Glutamatergic neuron (in vitro differentiated cells): ENCODE measurements at places on chromosomes 2 and 18.
A peak's percentile ranks its signal among the peaks of the same experiment; 100 is the strongest.

DNA sequence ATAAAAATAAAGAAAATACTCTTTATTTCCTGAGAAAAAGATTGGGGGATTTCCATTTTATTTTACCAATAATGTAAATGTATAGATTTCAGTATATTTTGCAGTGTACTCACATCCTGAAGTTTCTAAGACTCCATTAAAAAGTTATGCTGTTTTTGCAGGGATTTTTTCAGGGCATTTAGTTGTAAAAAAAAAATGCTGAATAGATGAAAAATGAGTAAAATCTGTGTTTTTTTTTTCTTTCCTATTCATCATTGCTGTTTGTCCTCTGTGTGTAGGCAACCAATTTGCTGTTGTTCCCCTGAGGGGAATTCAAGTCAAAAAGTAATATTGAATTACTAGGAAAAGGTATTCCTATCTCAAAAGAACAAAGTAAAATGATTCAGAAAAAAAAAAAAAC is 66.3 kb downstream of the MEIS1 start:
- no peak for DNase-seq

DNA sequence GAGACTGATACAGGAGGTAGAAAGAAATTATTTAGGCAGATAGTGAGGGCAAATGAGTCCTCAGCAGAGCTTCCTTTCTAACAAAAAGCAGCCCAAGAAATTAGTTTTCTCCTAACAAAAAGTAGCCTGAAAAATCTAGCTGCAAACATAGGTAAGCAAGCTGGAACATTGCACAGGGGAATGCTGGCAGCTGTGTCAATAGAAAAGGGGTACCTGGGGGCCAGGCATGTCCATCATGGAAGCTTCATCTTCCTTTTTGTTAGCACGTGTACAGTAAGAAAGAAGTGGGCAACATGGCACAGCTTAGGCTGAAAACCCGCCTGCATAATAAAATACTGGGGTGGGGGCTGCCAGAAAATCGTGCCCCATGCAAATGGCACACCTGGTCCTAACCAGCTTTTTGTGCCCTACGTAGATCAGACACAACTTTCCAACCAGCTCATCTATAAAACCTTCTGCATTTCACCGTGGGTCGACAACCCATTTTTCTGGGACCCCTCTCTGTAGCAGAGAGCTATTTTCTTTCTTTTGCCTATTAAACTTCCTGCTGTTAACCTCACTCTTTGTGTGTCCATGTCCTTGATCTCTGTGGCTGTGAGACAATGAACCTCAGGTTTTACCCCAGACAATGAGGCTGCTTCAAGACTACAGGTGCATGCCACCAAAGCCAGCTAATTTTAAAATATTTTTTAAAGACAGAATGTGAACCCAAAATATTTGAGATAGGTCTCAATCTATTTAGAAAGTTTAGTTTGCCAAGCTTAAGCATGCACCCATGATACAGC is 6.6 kb upstream of the MTHFD2 start:
- DNase-seq, result no peak

- DNase-seq, result no peak
Observed at GRCh38 chr2:3709225-3709624, 5.8 kb downstream of the DCDC2C start.

GRCh38 chr2:120893811-120894584 is 158.3 kb downstream of the GLI2 start:
- peak; percentile 69 for DNase-seq

DNA sequence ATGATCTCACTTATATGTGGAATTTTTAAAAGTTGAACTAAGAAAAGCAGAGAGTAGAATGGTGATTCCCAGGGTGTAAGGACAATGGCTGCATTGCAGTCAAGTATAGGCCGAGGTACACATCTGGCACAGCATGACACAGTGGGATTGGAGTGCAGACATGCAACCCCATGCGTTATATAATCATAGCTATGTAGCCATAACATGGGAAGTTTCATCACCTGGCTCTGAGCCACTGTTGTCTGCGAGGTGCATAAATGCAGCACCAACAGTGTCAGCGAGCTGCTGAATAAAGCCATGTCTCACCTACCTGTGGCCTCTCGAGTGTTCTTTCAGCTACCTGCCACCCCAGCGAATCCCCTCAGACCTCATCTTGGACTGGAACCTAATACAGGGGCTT is 61.7 kb downstream of the CDC42EP3 start:
- no peak for DNase-seq

DNA sequence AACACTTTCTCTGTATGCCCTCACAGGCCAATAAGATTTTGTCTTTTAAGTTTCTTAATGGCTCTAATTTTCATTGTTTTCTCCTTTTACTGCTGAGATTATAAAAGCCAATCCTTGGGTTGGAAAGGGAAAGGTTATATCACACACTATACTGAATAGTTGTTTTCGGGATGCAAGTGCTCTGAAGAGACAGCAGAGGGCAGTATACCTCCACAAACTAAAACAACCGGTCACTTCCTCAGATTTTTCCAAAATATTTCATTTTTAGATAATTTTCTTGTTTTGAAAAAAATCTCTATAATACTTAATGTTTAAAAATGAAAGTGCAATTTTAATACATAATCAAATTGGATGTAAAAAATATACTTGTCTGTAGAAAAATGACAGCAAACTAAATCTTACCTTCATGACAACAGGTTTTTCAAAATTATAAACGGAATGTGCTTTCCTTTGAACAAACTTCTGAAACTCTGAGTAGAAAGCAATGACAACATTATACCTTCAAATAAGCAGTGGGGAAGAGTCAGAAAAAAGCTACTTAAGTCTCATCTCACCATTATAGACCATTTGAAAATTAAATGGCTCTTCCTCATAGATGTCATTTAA is 82.7 kb downstream of the ORC4 start:
- DNase-seq, result no peak

DNA sequence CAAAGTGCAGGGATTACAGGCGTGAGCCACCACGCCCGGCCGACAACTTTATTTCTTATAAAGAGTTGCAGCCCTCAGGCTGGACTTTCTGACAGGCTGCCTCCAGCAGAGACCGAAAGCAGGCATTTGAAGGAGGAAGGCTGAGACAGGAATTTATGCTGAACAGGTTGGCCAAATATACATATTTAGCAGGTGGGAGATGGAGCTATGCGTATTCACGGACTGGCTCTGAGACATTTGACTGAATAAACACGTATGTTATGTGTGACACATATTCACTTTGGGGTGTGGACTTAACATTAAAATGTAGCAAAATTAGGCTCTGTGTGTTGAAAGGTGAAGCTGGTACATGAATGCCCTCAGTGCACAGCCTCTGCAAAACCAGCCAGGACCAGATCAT is 65.9 kb downstream of the SNTG2 start:
- DNase-seq, result no peak

DNA sequence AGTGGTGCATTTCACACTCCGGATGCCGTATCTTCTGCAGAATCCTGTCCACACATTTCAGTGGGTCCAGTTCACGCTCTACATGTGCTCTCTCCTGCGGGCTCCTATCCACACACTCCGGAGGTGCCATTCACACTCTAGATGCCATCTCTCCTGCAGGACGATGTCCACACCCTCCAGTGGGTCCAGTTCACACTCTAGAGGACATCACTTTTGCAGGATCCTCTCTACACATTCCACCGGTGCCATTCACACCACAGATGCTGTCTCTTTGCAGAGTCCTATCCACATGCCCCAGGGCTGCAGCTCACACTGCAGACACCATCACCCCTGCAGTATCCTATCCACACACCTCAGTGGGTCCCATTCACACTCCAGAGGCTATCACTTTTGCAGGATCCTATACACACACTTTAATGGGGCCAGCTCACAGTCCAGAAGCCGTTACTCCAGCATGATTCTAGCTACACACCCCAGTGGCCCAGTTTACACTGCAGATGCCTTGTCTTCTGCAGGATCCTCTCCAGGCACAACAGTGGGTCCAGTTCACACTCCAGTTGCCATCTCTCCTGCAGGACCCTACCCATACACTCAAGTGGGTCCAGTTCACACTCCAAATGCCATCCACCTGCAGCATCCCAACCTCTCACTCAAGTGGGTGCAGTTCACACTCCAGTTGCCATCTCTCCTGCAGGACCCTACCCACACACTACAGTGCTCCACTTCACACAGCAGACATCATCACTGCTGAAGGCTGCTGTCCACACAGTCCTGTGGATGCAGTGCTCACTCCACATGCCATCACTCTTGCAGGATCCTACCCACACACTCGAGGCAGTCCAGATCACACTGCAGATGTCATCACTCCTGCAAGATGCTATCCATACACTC is 2.1 kb upstream of the PXDN start:
- no peak for DNase-seq

DNA sequence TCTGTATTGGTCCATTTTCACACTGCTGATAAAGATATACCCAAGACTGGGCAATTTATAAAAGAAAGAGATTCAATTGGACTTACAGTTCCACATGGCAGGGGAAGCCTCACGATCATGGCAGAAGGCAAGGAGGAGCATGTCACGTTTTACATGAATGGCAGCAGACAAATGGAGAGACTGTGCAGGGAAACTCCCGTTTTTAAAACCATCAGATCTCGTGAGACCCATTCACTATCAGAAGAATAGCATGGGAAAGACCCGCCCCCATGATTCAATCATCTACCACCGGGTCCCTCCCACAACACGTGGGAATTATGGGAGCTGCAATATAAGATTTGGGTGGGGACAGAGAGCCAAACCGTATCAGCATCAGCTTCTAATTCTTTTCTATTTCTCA is 217.0 kb downstream of the ANAPC1 start:
- DNase-seq, result no peak

DNA sequence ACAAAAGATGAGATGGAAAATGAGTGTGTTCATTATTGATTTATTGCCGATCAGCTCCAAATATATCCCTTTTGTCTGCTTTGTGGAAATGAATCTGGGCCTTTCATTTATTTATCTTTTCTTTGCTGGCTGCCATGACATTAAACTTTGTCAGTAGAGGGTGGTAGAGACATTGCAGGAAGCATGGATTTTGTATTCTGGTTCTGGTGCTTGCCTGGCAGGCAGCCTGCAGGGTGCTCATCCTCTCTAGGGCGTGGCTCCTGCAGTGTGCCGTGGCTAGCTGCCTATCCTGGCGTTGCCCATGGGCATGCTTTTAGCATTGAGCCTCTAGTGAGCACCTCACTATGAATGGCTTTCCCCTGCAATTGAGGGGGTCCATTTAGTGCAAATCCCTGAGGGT is 593.1 kb downstream of the RNF144A start:
- no peak for DNase-seq

DNA sequence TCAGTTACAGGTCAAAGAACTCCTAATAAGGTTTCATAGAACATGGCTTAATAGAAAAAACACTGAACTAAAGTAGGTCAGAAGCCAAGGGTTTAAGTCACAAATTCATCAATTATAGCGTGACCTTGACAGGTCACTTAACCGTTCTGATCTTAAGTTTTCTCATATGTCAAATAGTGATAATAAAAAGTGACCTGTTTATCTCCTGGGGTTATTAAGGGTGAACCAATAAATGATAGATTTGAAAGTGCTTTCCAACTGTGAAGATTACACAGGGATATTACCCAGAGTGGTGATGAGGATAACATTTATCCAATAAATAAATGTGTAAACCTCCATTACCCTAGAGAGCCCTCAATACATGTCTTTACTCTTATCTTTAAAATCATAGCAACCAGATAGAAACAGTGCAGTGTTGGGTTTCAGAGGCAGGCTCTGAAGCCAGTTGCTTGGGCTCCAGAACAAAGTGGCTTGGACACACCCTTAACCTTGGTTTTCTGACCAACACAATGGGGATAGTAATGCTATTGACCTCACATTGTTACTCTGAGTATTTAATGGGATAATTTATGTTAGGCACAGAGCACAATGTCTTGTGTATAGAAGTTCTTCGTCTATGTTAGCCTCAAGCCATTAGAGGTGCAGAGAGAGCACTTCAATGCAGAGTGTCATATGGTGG is 48.6 kb downstream of the KLHL14 start:
- DNase-seq, result no peak

DNA sequence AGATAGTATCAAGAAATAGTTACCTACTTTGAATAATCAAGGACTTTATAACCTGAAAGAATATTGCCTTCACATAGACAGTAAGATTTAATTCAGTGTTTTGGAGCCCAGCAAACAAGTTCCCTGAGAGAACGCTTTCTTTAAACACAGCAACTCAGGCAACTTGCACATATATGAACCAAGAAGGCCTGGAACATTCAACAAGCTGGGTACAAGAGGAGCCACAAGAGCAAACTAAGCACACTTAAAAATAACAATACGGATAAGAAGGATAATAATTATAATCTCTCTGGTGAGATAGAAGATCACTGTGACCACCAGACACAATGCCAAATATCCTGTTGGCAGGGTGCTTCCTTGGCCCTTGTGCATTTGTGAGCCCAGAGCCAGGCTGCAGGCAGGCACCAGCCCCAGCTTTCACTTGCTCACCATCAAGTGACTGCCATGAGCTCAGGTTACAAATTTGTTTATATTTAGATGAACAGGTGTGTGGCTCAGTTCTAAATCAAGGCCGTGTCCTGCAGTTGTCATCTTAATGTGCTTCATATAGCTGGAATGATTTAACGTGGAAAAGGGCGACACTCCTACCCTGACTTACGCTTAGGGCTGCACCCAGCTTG is 446.6 kb downstream of the IRS1 start:
- no peak for DNase-seq

GRCh38 chr2:119260646-119261492 is 37.2 kb downstream of the STEAP3 start:
- no peak for DNase-seq

DNA sequence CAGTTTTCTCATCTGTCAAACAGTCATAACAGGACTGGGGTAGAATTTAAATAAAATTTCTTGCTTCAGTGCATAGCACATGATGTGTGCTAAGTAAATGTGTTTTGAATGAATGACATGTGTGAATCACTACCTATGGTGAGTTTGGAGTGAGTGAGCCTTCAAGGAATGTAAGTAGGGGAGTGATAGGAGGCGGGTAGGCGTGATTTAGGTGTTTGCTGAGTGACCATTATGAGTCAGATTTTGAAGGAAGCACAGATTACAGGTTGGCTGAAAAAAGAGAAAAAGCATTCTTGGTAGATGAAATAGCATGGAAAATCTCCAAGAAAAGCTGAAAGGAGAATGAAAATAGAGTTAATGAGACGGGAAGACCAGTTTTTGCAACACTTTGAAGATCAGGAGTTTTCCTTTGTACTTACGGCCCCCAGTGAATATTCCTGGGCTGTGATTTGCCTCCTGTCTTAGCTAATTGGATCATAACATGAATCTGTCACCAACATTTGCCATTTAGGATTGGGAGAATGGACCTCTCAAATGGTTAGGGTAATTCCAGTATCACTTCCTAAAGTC is 136.9 kb upstream of the GATA6 start:
- DNase-seq, result no peak

GRCh38 chr2:102107741-102108070 is 34.8 kb upstream of the IL1R1 start:
- DNase-seq, result no peak

DNA sequence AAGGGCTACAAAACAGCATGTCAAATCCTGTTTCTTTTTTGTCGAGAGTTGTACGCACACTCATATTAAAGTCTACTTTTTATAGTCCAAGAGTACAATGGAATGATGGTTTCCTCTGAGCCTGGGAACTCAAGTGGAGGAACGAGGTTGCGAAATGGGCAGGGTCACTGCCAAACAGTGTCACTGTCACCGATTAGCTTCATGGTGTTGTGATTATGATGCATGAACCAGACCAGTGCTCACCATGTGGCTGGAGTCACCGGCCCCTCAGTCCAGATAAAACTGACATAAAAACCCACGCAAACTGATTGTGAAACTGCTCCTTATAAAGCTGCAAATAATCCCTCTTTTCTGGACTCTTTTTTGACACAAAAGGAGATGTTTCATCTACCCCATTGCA is 122.0 kb downstream of the COPS8 start:
- no peak for DNase-seq
